ENCODE measurements at places on chromosomes 5 and 9.

DNA sequence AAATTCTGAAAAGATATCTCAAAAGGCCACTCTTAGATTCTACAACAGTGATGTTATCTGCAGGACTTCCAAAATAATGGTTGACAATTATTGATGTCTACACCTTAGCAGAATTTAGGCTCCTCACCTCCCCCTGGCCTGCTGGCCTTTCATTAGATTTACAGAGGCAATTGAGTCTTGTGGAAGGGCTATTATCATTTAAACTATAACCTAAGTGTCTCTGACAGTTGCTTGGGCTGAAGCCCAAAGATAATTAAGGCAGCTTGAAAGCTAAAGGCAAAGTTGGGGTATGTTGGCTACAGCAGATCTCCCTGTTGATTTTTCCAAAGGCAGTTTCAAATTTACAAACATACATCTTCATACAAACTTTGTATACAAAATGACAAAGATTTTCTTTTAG is 912.3 kb downstream of the TAF11L14 start:
- no peak for DNase-seq

DNA sequence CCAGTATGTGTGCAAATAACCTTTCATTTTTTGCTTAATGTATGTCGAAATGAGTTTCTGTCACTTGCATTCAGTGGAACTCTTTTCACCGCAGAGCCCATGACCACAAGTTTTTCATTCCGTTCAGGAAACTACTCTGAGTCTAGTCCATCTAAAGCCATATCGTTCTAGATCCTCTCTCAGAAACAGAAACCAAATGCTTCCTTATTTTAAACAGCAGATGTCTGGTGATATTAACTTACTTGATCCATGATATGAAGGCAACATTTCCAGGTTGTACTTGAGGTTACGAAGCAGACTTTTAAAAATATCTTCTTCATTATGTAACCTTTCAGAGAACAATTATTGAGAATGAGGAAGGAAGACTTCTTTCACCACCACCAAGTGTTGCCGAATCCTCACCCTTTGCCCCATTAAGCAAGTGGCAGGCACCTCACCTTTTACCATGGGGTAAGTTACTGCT is 72.4 kb upstream of the GNAQ start:
- DNase-seq, result no peak

GRCh38 chr9:132590318-132591182 is 8.1 kb downstream of the BARHL1 start:
- no peak for DNase-seq

DNA sequence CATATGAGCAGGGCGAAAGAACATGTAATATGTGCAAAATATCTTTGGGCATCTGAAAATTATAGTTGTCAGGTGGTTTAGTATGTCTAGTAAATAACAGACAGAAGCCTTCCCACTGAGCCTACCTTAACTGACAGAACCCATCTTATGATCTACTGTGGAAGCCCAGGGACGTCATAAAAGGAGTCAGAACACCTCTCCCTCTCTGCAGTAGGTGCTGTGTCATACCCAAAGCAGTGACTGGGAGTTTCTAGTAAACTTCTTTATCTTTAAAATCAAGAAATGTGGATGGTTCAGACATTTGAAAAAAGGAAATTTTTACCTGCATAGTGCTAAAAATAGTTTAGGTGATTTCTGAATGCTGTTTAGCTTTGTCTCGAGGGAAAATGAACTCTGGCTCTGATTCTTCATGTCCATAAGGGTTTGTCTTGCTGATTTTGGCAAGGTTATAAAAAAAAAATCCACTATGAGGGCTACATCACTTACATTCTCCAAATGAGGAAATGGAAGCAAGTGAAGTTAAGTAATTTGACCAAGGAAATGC is 104.0 kb downstream of the NUDT12 start:
- no peak for DNase-seq

GRCh38 chr5:33180900-33181299 is 259.9 kb upstream of the TARS1 start:
- DNase-seq, result peak; percentile 70

DNA sequence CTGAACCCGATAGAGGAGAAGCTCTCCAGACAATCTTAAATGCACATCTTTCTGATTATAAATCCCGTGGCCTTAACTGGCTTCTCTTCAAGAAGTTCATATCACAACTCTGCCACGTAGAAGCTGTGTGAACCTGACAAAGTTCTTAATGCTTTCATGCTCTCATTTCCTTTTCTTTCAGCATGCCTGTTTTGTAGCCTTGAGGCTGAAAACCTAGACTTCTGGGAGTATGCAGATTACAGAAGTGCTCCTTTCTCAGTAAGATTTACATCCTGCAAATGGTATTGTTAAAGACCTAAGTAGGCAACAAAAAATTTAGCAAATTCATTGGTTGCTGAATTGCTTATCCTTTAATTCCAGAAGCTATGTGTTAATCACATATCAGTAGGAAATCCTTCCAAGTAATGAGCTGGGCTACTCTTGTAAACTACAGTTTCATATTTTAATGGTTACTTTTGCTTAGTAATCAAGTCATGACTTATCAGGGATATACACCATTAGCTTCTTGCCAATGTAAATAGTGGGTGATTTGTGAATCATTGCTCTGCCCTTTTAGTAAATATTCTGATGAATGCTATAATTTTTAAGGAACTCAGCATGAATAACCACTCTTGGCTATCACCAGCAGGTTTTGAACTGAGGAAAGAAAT is 334.7 kb downstream of the FBXL7 start:
- DNase-seq, result peak; percentile 25

DNA sequence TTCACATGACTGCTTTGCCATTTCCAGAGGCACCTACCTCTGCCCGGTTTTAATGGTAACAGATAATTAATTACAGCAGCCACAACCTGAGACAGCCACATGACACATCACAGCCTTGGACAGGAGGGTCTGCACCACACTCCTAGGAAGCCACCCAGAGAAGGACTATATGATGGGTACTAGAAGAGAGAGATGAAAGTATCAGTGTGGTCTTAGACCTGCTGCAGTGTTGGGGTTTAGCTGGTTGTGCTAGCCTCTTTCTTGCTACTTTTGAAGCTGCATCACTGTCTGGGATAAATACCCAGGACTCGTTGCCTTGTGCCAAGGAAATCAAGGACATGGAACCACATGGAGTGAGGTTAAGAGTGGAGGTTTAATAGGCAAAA is 266.4 kb downstream of the ICE1 start:
- DNase-seq, result no peak

DNA sequence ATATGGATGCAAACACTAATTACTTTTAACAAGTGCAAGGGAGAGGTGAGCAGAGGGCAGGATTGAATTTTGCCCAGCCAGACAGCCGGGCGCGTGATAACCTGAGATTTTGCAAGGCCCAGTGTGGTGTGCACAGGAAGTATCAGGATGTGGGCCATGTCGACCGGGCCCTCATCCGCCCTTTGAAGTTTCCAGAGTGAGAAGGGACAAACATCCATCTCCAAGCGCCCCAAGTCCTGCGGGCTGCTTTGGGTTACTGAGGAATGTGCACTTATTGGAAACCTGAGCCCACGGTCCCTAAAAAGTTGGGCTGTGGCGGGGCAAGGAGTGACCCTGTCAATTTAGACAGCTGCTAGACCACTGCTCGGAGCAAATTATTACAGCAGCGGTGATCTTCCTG is 272.2 kb upstream of the IRX2 start:
- no peak for DNase-seq

DNA sequence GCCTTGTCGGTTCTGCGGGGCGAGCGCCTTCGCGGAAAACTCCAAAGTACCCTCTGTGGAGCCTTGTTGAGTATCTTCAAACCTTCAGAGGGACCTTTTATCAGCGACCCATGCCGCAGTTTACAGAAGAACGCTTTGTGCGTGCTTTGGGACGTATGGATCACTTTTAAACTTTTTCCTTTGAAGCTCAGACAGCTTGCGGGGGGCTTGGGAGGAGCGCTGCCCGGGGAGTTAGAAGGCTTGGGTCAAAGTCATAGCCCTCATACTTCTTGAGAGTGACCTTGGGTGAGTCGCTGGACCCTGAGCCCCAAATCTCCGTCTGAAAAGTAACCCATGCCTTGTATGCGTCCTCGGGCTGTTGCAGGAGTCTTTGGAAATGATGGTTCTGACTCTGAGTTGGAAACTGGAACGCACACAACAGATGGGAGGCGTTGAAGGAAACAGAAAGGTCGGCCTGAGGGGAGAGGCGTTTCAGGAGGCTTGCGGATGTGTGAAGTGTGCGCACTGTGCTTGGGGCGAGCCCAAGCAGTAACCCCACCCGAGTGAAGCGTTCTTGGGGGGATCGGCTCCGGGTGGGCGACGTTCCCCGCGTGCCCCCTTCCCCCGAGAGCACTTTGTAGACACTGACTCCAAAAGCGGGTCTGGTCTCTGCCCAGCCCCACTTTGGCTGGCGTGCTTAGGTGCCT is 661 bp upstream of the SLC25A51 start:
- DNase-seq, result peak; percentile 66

DNA sequence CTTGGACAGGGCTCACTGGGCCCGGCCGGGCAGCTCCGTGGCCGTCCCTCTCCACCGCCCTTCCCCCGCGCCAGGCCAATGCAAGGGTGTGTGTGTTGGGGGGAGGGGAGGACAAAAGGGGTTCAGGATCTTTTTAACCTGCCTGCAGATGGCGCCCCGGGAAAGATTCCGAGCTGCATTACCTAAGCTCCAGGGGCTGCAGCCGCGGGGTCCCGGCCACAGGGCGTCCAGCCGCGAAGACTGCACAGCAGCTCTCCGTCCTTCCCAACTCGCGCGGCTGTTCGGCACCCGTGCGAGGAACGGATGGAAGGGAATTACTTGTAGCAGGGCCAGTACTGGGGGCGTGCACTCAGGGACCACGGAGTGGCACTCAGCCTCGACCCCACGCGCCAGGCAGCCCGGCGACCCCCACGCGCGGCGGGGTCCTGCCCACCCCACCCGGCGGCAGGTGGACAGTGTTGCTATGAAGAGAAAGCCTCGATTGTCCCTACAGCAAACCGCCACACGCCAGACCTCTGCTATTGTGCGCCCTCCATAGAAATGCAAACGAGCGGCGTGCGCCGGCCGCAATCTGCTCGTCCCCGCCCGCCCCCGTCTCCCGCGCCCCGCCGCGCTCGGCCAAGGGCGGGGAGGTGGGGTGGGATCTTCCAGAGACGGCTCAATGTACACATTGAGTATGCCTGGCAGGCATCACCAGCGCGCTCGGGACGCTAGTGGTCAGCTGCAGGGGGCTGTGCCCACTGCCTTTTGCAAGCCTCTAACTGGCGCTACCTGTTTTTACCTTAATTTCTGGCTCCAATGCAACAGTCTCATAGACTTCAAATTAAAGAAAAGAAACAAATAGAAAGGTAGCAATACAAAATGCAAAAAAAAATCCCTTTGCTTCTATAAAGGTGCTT is 796 bp upstream of the GADD45G start:
- DNase-seq, result peak; percentile 78

DNA sequence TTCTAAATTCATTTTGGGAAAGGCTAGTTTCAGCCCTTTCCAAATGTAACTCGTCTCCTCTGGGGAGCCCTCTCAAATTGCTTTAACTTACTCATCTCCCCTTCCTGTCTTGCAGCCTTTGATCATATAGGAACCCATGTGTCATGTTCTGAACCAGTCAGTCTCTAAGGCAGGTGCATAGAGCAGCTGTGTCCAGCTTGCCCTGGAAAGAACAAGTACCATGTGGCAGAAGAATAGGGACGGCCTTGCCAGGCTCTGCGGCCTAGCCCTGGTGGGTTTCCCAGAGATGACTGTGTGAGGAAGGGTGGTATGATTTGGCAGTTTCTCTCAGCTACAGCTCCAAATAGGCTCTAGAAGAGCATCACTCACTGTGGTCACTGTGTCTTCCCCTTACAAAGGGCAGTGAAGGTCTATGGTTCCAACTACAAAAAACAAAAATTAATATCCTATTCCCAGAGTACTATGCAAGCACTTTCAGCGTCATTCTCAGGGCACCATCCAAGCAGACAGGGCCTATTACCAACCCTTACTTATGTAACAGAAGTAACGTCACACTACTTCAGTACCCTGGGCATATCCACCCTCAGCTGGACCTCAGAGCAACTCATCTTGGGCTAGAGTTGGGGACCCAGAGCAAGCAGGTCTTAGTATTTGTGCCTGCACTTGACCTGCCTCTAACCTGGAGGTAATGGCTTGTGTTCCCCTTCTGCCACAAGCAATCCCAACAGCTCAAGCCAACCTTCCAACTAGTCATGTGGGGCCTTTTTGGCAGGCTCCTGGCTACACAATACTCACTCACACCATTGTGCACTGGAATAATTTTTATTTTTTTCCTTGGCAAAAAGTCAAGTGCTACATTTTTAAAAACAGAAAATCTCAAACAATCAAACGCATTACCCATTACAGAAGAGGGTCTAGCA is 37.2 kb upstream of the UBAP2 start:
- DNase-seq, result no peak

- no peak for DNase-seq
These were observed 62.1 kb downstream of the GAS1 start for GRCh38 chr9:86885232-86885631.

Measured in fibroblast of villous mesenchyme (primary cell).